ENCODE measurements at places on chromosomes 12 and 14.
A peak's percentile ranks its signal among the peaks of the same experiment; 100 is the strongest.

DNA sequence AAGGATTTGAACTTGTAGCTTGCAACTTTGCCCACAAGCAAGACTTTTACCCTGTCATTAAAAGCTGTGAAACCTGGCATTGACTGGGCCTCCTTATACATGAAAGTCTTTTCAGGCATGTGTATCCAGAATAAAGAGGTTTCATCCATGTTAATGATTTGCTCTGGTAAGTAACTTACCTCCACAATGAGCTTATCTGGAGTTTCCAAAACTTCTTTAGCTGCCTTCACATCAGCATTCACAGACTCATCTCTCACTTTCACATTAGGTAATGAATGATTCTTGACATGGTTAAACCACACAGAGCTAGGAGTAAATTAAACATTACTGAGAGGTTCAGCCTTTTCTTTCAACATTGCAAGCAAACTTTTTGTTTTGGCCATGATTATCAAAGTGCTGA, 234.4 kb upstream of the CLEC14A start:
- no peak for DNase-seq

DNA sequence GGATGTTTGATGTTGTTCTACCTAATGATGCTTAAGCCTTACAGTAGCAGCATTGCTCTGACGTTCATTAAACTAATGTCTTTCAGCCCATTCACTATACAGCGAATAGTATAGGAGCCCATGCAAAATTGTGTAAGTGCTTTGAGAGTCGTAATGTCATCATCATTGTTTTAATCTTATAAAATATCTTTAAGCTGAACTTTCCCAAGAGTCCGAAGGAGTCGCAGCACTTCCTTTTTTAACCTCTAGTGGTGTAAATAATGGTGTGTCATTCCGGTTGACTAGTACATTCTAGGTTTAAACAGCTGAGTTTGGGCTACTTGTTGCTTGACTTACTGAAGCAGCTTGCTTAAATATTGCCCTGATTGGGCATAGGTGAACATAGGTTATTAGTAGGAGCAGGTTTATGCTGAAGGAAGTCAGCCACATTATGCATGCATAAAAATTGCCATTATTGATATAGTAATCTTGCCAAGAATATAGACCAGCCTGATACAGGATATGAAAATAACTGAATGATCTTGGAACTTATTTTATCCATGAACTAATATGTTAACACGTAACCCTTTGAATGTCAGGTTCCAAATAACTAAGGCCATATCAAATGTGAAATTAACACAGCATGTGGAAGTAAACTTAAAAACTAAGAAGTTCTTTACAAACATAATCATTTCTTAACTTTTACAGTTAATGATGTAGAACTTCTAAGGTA, 2.6 kb downstream of the WNK1 start:
- DNase-seq, result peak; percentile 71

DNA sequence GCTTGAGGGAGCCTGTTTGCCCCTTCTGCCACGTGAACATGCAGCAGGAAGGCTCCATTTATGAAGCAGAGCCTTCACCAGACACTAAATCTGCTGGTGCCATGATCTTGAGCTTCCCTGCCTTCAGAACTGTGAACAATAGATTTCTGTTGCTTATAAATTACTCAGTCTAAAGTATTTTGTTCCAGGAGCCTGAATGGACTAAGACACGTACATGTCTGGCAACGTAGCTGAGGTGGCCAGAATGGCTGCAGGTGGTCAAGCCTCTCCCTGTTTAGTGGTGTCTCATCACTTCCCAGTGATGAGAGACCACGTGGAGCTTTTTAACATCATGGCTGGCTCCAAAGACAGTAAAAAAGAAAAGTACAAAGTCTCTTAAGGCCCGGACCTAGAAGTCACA, 32.2 kb upstream of the SLC38A2 start:
- DNase-seq, result no peak

GRCh38 chr12:79566452-79567174, 124.2 kb downstream of the PAWR start:
- no peak for DNase-seq

DNA sequence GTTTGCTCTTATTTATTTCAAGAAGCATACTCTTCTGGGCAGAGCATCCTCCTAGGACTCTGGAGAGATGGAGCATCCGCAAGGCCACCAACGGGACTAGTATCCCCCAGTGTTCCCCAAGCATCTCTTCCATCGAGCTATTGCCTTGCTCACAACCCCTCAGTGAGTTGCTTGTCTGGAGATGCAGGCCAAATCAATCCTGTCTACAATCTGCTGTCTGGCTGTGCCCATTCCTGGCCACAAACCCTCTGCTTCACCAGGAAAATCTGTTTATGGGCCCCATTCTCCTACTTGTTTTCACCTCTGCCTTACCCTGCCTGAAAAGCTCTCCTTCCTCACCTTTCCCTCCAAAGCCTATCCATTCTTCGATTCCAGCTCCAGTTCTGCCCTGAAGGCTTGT, 219.2 kb downstream of the CACNA1C start:
- no peak for DNase-seq
